Stimulated activated CD8-positive, alpha-beta memory T cell treated with anti-CD3 and anti-CD28 coated beads, Interleukin-15, amount 100 ng/mL, for 48 hours (primary cell): ENCODE measurements at places on chromosomes 12 and 14.

GRCh38 chr12:131530422-131530821 lies 180.5 kb upstream of the SFSWAP start:
- no peak for DNase-seq

- no peak for DNase-seq
These were observed 76.1 kb downstream of the STON2 start for GRCh38 chr14:81324011-81324410.

DNA sequence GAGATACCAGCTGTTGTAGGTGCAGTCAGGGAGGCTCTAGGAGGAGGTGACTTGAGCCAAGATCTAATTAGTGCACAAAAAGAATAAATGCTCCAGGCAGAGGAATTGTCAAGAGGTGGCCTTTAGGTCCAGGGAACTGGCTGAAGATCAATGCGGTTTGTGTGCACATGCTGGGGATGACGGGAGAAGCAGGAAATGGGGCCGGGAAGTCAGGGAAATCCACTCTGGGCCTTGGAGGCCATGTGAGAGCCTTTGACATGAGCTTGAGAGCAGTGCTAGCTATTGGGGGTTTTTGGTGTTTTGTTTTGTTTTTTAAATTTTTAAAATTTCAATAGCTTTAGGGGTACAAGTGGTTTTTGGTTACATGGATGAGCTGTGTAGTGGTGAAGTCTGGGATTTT lies 67.4 kb downstream of the MVK start:
- no peak for DNase-seq

DNA sequence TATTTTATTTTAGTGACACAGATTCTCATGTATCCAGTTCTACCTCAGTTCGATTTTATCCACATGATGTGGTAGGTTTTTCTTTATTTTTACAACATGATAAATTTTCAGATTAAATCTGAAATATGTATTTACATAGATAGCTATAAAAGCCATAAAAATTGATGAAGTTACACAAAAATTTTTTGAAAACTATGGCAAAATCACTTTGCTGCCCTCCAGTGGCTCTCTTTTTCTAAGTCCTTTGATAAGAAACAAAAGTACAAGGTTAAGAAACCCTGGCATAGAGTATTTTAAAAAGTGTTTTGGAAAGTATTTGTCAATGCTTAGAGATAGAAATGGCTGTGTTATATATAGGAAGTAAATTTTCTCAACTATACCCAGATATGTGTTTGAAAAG lies 104.2 kb downstream of the PCNX1 start:
- no peak for DNase-seq

DNA sequence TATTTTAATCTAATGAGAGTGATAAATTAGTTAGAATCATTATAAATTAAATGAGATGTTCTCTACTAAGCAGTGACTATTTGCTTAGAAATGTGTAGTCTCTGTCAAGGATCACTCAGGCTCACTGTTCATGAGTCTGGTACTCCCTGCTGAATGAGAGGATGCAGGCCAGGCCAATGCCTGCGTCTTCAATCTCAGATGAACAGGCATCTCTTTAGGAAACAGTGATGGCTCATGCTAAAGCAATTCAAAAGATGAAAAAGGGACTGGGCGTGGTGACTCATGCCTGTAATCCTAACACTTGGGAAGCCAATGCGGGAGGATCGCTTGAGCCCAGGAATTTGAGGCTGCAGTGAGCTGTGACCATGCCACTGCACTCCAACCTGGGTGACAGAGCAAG lies 106.8 kb downstream of the ZFC3H1 start:
- no peak for DNase-seq

- DNase-seq, result peak; percentile 46
These were observed 31.3 kb upstream of the SMUG1 start for GRCh38 chr12:54220092-54220557.

GRCh38 chr12:71865757-71866536 lies 26.4 kb downstream of the TBC1D15 start:
- DNase-seq, result no peak

GRCh38 chr14:95817271-95817670 lies 59.4 kb upstream of the TUNAR start:
- no peak for DNase-seq

GRCh38 chr12:30794020-30794419 lies 39.3 kb upstream of the CAPRIN2 start:
- no peak for DNase-seq

GRCh38 chr12:1517734-1518525 lies 76.5 kb downstream of the FBXL14 start:
- no peak for DNase-seq

DNA sequence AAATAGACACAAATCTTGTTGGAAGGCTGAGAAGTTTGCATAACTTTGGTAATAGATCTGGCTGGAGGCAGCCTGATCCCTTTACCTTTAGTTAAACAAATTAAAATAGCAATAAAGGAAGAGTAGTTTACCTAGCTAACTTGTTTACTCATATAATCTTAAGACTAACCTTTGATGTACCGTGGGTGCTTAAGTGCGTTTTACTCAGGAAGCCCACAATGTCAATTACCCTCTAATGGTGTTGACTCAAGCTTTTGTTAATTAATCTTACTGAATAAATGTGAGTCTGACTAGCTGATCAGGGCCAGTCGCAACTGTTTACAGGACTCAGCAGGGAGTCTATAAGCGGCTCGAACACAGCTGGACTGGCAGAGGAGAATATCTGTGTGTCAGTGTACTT lies 51.5 kb downstream of the FAR2 start:
- no peak for DNase-seq

GRCh38 chr12:78918268-78918667 lies 53.7 kb downstream of the SYT1 start:
- DNase-seq, result no peak

GRCh38 chr12:41683513-41684240 lies 461.0 kb downstream of the GXYLT1 start:
- no peak for DNase-seq

DNA sequence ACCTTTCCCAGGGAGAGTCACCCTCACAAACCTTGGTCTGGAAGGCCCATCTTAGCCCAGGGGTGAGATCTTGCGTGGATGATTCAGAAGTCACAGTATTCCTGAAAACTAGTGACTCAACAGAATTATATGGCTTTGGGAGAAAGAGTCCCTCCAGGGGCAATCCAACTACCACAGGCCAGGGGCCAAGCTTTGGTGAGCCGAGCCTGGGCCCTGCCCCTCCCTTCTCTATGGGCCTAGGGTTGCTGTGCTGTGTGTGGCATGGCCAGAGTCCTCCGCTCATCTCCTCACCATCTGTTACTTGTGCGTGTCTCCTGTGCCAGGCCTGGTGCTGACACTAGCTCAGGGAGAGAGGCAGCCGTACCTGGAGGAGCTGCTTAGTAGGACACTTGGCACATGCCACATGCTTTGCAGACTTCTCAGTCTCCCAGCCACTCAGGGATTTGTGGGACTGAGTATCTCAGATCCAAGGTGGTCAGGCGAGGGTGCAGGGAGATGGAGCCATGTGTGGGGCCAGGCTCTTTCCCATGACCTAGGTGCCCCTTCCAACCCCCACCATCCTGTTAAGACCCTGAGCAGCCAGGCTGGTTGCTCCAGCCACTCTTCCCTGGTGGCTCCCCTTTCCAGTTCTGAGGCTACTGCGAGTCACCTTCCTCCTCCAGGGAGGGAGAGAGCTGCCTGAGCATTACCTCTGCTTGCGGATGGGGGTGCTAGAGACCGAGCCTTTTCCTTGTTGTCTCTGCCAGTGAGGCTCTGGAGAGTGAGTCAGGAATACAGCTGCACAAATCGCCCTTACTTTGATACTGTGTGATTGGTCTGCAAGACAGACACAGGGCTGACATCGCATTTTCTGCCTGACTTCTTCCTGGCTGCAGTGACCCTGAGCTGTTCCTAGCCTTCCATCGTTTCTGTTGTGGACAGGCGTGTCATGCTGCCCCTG lies 94.1 kb downstream of the SLC25A47 start:
- DNase-seq, result no peak

DNA sequence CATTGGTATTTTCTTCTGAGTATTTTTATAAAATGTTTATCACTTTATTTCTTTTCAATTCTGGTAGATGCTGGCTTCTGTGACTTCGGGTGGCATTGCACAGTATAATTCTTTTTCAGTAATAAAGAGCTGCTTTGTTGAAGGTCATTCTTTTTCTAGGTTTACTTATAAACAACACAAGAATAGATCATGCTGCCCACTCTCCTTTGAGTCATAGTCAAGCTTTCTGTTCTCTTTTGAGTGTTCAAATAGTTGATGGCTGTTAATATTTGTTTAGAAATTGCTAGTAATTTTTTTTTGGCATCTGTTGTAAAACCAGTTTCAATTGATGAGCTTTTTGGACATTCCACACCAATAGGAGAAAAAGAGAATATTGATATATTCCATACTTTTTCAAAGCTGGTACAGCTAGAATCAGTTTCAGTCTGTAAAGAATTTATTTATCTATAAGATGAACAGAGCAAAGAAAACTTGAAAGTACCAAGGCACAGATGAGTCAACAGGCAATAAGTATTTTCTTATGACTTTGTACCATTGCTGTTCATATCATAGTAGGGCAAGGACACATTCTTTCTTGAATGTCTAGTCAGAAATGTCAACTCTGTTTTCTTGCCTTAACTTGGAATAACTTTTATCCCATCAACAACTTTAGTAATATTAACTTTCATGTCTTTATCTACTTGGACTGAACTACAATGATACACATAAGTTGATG lies 513.0 kb upstream of the SEL1L start:
- DNase-seq, result no peak

DNA sequence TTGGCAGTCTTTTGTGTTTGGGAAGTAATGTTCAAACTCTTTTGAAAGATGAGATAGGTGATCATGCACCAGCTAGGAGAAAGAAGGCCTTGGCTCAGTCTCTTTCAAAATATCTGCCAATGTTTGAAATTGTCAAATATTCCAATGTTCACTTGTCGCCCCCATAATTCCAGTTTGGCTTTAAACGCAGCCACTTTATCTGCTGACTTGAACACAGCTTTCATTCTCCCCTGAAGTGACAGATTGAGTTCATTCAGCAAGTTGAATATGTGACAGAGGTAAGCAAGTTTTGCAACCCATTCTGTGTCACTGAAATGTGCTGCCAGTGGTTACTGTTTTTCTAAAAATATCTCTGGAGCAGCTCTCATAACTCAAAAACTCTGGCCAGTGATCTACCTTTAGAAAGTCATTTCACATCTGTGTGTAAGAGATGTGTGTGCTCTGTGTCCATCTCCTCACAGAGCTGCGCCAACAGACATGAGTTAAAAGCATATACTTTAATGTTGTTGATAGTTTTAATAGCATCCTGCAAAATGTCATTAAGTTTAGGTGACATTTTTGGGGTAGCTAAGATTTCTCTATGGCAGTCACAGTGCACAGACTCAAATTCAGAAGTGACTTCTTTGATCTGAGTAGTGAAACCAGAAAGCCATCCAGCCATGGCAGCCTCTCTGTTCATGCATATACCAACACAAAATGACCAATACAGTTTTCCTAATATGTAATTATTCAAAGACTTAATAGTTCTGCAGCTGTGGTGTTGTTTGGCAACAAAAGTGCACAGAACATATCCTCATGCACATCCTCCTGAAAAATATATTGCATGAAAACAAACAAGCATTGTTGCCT lies 614.3 kb upstream of the MIS18BP1 start:
- no peak for DNase-seq

DNA sequence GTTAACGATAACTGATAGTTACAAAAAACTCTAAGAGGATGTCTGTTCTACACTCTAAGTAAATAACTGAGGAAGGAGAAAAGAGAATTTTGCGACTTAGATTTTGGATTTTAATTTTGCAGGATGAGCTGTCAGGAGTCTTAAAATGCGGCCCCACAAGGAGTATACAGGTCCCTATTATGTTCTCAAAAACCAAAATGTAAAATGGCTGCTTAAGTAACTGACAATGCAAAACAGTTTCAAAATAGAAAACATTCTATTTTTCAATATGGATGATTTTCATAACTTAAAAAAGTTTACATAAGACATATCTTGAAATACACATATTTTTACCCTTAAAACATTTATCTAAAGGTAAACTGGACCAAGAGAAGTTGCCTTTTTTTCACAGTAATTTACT lies 2.6 kb downstream of the CD69 start:
- DNase-seq, result no peak

- DNase-seq, result no peak
These were observed 18.9 kb downstream of the LMO3 start for GRCh38 chr12:16587110-16587453.

DNA sequence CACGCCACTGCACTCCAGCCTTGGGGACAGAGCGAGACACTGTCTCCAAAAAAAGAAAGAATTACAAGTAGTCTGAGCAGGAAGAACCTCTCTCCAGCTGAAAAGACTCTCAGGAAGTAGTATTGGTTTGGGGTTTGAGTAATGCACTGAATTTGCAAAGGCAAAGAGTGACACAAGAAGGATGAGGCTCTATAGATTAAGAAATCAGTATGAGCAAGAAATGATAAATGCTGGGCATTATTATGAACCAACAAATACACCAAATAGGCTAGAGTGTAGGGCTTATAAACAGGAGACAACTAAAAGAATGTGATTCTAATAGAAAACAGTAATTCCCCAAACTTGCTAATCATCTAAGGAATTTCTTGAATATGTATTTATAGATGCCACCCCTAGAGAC lies 2.6 kb upstream of the SLC35E3 start:
- DNase-seq, result no peak
